ENCODE measurements at places on chromosomes 13 and 19. TPM values are rescaled to one million over a fixed set of nuclear protein-coding genes. Genes with fewer than 3 reads are reported as not detected.

Gene ICAM3
- 0.49 TPM for total RNA-seq

Gene CNN1
- 0.74 TPM for total RNA-seq

Gene PRTN3
- total RNA-seq, result 1.5 TPM

Gene DPY19L3
- 31.2 TPM for total RNA-seq

Gene CEACAM4
- total RNA-seq, result not detected

Gene C1QTNF9
- total RNA-seq, result not detected

Gene TMPRSS9
- total RNA-seq, result 0.25 TPM

Gene PDE4C
- 1.2 TPM for total RNA-seq

Gene ZNF560
- total RNA-seq, result 0.49 TPM

Gene LINGO3
- total RNA-seq, result 0.74 TPM
